A549 treated with Mapracorat at 1 μM for 4 hours (cell line): ENCODE measurements at places on chromosomes 5 and 9. TPM values are rescaled to one million over a fixed set of nuclear protein-coding genes. Genes with fewer than 3 reads are reported as not detected.

The IFNA21 gene
- total RNA-seq = not detected in 5 replicates

The GAPVD1 gene
- total RNA-seq = 12.1 to 16.9 TPM (median 14.0 TPM) in 5 replicates

The S1PR3 gene
- 70.4 to 85.7 TPM (median 79.0 TPM) in 5 replicates for total RNA-seq

The AIF1L gene
- total RNA-seq = 1.3 to 1.8 TPM (median 1.7 TPM) in 5 replicates

The CAST gene
- 138 to 185 TPM (median 177 TPM) in 5 replicates for total RNA-seq
